ENCODE measurements at places on chromosomes 4 and X. TPM values are rescaled to one million over a fixed set of nuclear protein-coding genes. Genes with fewer than 3 reads are reported as not detected.

DNA sequence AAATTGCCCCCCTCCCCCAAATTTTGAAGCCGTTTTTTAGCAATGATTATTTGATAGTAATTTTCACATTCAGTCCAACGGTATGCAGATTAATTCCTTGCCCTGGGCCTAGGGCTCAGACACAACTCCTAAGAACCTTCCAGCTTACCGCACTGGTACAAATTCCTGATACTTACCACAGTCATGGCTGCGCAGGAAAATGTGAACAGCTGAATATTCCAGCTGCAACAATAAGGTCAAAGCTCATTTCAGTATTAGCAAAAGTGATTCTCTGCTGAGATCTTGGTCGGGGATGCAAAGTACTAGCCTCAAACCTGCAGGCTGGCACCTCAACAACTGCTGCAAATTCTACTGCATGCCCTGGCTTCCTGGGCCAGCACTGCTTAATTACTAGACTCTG is 3.0 kb downstream of the ATP11C start:
- no peak for DNase-seq
- peaks cover 9% of the 10 kb centered on the region for H3K4me1 ChIP-seq
- H3K27ac ChIP-seq, result no peak overlapping the region
- H3K27me3 ChIP-seq, result no peaks in the 10 kb centered on the region
- H3K4me3 ChIP-seq, result no peak overlapping the region

DNA sequence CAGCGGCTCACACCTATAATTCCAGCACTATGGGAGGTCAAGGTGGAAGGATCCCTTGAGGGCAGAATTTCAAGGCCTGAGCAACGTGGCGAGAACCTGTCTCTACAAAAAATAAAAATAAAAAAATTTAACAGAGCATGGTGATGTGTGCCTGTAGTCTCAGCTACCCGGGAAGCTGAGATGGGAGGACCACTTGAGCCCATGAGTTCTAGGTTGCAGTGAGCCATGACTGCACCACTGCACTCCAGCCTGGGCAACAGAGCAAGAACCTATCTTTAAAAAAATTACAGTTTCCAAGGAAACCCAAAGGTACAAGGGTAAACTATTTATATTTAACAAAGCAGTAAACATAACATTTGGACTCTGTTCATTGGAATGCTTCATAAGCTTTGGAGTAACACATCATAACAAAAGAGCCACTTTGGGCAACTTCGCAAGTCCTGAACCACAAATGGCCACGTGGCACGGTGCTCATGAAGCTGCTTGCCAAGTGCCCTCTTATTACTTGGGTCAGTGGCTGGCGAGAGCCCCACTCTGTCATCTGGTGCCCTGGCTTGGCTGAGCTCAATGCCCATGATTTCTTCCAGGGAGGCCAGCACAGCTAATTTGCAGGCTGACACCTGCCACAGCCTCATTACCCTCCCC is 165.6 kb downstream of the SH3KBP1 start:
- no peaks in the 10 kb centered on the region for H3K27me3 ChIP-seq
- no peak for DNase-seq
- no peaks in the 10 kb centered on the region for H3K36me3 ChIP-seq
- H3K4me1 ChIP-seq, result peaks cover 35% of the 10 kb centered on the region
- H3K4me3 ChIP-seq, result no peak overlapping the region

DNA sequence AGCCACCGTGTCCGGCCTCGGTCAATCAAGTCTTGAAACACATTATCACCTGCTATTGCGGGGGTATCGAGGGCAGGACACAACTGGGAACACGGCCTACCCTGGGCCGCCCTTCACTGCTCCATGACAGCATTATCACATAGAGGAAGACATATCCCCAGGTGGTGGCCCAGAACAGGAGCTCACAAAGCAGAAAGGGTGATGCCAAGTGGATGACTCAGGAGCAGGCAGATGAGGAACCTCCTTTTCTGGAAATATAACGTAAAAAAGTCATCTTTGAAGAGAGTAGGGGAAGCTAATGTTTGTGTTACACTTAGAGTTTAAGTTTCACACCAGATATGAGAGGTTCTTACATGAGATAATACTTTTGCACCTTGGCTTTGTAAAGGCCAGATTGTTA is 5.3 kb upstream of the SUPT20HL1 start:
- no peaks in the 10 kb centered on the region for H3K4me1 ChIP-seq
- DNase-seq, result no peak
- H3K27ac ChIP-seq, result no peak overlapping the region
- no peaks in the 10 kb centered on the region for H3K36me3 ChIP-seq

- DNase-seq, result no peak
- no peak overlapping the region for H3K4me3 ChIP-seq
- H3K27me3 ChIP-seq, result no peaks in the 10 kb centered on the region
- H3K4me1 ChIP-seq, result no peaks in the 10 kb centered on the region
- H3K27ac ChIP-seq, result no peak overlapping the region
These were observed 67.4 kb downstream of the EMCN start for GRCh38 chr4:100450449-100450848.

DNA sequence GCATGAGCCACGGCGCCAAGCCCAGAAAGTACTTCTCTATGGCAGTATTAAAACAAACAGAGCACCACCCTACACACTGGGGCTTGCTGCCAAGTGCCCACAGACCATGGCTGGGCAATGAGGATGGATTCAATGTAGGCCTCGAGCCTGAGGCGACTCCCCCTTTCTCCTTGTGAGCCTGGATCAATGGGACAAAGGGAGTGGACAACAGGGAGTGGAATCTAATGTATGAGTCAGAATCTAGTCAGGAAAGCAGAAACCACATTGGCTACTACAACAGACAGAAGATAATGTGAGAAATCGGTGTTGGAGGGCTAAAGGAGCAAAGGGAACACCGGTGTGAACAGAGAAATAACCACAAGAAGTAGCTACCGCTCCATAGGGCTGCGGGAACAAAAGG is 37.7 kb upstream of the OCIAD2 start:
- H3K27me3 ChIP-seq, result no peaks in the 10 kb centered on the region
- no peak for DNase-seq
- no peak overlapping the region for H3K4me3 ChIP-seq
- H3K36me3 ChIP-seq, result no peaks in the 10 kb centered on the region
- no peak overlapping the region for H3K27ac ChIP-seq

DNA sequence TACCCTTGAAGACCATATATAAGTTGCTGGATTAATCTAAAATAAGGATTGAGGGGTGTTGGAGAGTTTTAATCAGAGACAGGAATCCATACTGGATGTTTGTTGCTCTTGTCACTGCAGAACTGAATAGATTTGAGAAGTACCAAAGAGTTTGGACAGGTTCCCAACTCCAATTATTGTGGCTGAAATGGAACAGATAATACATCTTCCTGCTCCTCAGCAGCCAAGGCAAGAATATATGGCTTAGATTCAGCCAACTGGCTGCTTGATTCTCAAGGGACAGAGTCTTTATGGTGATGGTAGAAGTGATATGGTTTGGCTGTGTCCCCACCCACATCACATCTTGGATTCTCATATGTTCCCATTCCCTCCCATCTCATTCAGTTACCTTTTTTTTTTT is 97.0 kb upstream of the PDHA2 start:
- no peaks in the 10 kb centered on the region for H3K36me3 ChIP-seq
- H3K4me3 ChIP-seq, result no peak overlapping the region
- H3K27ac ChIP-seq, result no peak overlapping the region
- no peaks in the 10 kb centered on the region for H3K27me3 ChIP-seq

DNA sequence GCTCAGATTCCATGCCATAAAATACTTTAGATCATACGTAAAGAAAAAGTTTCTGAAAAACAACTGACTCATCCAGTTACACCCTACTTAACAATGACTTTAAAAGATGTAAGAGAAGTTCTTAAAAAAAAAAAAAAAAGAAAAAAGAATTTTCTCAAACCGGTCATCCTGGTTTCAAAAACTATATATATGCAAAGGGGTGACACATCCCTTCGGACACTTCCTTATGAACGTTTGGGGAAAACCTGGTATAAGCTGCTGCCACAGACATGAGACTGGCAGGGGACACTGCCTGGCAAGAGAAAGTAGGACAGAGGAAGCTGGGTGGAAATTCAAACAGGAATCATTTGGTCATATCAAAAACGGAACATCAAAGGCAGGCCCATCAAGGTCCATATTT is 81.2 kb upstream of the PRSS48 start:
- H3K4me3 ChIP-seq, result no peak overlapping the region
- H3K27me3 ChIP-seq, result no peaks in the 10 kb centered on the region
- H3K4me1 ChIP-seq, result no peaks in the 10 kb centered on the region
- H3K36me3 ChIP-seq, result no peaks in the 10 kb centered on the region

- no peaks in the 10 kb centered on the region for H3K36me3 ChIP-seq
- H3K27me3 ChIP-seq, result peaks cover 18% of the 10 kb centered on the region
- DNase-seq, result no peak
- no peak overlapping the region for H3K27ac ChIP-seq
- H3K4me3 ChIP-seq, result no peak overlapping the region
These were observed 4.3 kb upstream of the SLC26A1 start for GRCh38 chr4:997375-998071.

- H3K27me3 ChIP-seq, result no peaks in the 10 kb centered on the region
- no peak overlapping the region for H3K4me3 ChIP-seq
- no peaks in the 10 kb centered on the region for H3K36me3 ChIP-seq
- no peak for DNase-seq
These were observed 223.7 kb upstream of the DIPK2B start for GRCh38 chrX:45424326-45424725.

- H3K36me3 ChIP-seq, result no peaks in the 10 kb centered on the region
- no peaks in the 10 kb centered on the region for H3K27me3 ChIP-seq
- H3K27ac ChIP-seq, result no peak overlapping the region
- no peak for DNase-seq
- H3K4me1 ChIP-seq, result no peaks in the 10 kb centered on the region
These were observed 32.0 kb upstream of the MBNL3 start for GRCh38 chrX:132520792-132521191.

DNA sequence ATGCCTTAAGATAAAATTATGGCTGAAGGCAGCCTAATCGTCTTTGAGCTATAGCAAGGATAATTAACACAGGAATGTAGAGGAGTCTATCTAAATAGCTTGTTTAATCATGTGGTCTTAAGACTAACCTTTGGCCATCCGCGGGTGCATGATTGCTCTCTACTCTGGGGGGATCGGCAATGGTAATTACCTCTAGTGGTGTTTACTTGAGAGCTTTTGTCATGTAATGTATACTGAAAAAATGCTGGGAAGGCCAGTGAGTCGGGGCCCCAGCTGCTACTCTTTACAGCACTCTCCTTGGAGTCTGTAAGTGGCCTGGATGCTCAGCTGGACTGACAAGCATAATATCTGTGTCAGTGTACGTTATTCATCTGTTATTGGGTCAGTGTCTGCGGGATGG is 65.5 kb upstream of the GNPDA2 start:
- H3K27ac ChIP-seq, result no peak overlapping the region
- H3K4me1 ChIP-seq, result no peaks in the 10 kb centered on the region
- H3K36me3 ChIP-seq, result no peaks in the 10 kb centered on the region
- no peaks in the 10 kb centered on the region for H3K27me3 ChIP-seq
- H3K4me3 ChIP-seq, result no peak overlapping the region

GRCh38 chr4:183304067-183304466 is 16.0 kb downstream of the CLDN22 start:
- H3K36me3 ChIP-seq, result no peaks in the 10 kb centered on the region
- no peak overlapping the region for H3K4me3 ChIP-seq
- H3K27me3 ChIP-seq, result no peaks in the 10 kb centered on the region
- no peak for DNase-seq

DNA sequence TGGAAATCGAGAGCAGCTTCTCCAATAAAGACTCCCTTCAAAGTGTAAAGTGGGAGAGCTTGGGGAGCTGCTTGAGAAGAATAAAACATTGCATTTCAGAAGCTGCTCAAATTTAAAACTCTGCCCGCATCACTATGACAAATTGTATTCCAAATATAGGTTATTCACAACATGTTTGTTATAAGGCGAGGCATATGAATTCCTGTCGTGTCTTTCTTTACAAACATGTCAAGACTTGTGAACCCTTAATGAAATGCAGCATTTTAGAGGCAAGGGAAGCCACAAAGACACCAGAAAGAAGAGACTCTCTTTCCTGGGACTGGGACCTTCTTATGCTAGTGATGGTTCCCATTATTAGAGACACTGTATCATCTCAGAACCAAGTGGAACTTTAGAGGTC is 311.2 kb downstream of the DHX15 start:
- no peak for DNase-seq
- H3K4me1 ChIP-seq, result no peaks in the 10 kb centered on the region
- no peaks in the 10 kb centered on the region for H3K27me3 ChIP-seq
- H3K36me3 ChIP-seq, result no peaks in the 10 kb centered on the region
- H3K4me3 ChIP-seq, result no peak overlapping the region

GRCh38 chr4:158621729-158622128 is 50.0 kb downstream of the C4orf46 start:
- H3K27ac ChIP-seq, result no peak overlapping the region
- H3K4me1 ChIP-seq, result no peaks in the 10 kb centered on the region
- DNase-seq, result no peak
- no peaks in the 10 kb centered on the region for H3K36me3 ChIP-seq
- no peak overlapping the region for H3K4me3 ChIP-seq

GRCh38 chrX:13164611-13165010 is 120.2 kb upstream of the FAM9C start:
- H3K4me3 ChIP-seq, result no peak overlapping the region
- H3K4me1 ChIP-seq, result peaks cover 14% of the 10 kb centered on the region
- H3K27me3 ChIP-seq, result no peaks in the 10 kb centered on the region
- no peak overlapping the region for H3K27ac ChIP-seq

DNA sequence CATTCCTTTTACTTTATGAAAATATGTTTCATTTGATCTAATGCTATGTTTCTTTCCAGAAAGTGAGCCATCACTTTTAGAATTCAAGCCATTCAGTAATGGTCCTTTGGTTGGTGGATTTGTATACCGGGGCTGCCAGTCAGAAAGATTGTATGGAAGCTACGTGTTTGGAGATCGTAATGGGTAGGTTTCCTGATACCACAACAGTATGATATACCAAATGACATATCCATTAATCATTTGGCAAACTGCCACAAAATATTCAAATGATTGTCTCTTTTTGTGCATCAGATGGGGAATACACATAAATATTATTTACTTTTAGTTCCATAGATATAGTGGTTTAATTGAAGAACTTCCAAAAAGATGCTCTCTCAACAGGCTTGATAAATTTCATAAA is 68.2 kb downstream of the HHIP start:
- DNase-seq, result no peak
- H3K4me3 ChIP-seq, result no peak overlapping the region
- no peaks in the 10 kb centered on the region for H3K27me3 ChIP-seq

Gene ARSD
- 1.6 TPM for total RNA-seq

Gene TRPC5OS
- not detected for total RNA-seq

Gene ZMAT1
- 3.2 TPM for total RNA-seq

Gene OCRL
- total RNA-seq, result 1.9 TPM

Gene MTHFD2L
- total RNA-seq, result 8.5 TPM

Gene MAGEA1
- total RNA-seq, result not detected

Gene GLRA3
- not detected for total RNA-seq

Gene HAND2
- not detected for total RNA-seq

Gene ZNF732
- not detected for total RNA-seq

Gene MAGEA4
- total RNA-seq, result not detected

Gene ZMYM3
- total RNA-seq, result 16.7 TPM

Gene UBA1
- total RNA-seq, result 225 TPM

Gene CT47B1
- total RNA-seq, result not detected

Gene C1QTNF7
- not detected for total RNA-seq
